Breast epithelium (tissue), 4 donors: ENCODE measurements at places on chromosomes 11 and 22. TPM values are rescaled to one million over a fixed set of nuclear protein-coding genes. Genes with fewer than 3 reads are reported as not detected.

The GPHA2 gene
- total RNA-seq, result not detected

The TESMIN gene
- 9.8 TPM for total RNA-seq

The KREMEN1 gene
- 9.5 TPM for total RNA-seq

The LAYN gene
- total RNA-seq, result 2.1 TPM

The JRKL gene
- total RNA-seq, result 6.7 TPM

- DNase-seq, result no peak
Measured at GRCh38 chr11:60970369-60970774, 1.1 kb upstream of the CD6 start.

GRCh38 chr22:19181786-19182471 lies 3.4 kb upstream of the SLC25A1 start:
- no peak for DNase-seq

DNA sequence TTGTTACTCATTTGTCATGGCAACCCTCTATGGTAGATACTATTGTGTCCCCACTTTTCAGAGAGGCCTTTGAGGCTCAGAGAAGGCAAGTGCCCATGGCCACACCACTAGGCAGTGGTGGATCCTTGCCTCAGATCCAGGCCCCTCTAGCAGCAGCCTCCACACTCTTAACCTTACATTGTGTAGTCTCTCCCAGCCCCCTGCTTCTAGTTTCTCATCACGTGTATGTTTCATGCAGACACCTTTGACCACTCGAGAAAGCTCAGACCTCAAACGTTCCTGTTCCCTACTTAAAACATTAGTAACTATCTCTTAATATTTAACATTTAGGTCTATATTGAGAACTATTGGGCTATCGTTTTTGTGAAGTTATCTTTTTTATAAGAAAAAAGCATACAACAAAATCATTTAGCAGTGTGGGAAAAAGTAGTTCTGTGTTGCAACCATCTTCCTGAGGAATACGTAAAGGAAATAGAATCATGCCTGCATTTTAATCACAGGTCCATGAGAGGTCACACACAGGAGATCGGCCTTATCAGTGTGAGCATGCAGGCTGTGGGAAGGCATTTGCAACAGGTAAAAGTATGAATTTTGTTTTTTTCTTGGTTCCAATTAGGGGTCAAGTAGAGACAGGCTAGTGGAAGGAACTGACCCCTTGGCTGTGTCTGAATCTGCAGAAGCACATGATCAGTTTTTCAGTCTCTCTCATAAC lies 35.1 kb downstream of the ZNF143 start:
- DNase-seq, result no peak

GRCh38 chr11:77287136-77287535 lies 14.3 kb downstream of the GDPD4 start:
- no peak for DNase-seq

DNA sequence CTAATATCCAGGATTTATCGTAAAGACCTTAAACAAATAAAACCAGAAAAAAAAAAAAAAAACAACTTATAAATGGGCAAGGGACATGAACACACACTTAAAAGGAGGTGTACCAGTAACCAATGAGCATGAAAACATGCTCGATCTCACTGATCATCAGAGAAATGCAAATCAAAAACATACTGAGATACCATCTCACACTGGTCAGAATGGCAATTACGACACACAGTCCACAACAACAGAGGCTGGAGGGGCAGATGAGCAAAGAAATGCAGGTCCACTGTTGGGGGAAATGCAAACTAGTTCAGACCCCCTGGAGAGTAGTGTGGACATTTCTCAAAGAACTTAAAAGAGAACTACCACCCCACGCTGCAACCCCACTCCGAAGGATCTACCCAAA lies 13.2 kb downstream of the RGL4 start:
- no peak for DNase-seq

DNA sequence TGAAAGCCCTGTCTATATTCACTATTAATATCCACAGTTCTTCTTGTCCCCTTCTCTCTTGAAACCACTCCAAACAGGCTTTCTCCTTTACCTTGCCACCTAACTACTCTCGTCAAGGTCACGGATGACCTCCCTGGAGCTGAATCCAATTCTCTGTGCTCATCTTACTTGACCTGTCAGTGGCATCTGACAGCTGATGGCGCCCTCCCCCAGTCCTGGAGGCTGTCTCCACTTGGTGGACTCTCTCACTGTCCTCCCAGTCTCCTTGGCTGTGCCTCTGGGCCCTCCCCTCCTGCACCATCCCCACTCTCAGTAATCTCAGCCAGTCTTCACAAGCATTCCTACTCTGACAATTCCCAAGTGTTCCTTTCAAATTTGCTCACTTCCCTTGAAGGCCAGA lies 8.7 kb downstream of the TNKS1BP1 start:
- no peak for DNase-seq

GRCh38 chr11:122486793-122487495 lies 168.6 kb upstream of the UBASH3B start:
- DNase-seq, result no peak

GRCh38 chr11:10048350-10048749 lies 245.7 kb downstream of the SBF2 start:
- no peak for DNase-seq

- no peak for DNase-seq
Measured at GRCh38 chr11:898540-899190, 11.9 kb downstream of the CHID1 start.

DNA sequence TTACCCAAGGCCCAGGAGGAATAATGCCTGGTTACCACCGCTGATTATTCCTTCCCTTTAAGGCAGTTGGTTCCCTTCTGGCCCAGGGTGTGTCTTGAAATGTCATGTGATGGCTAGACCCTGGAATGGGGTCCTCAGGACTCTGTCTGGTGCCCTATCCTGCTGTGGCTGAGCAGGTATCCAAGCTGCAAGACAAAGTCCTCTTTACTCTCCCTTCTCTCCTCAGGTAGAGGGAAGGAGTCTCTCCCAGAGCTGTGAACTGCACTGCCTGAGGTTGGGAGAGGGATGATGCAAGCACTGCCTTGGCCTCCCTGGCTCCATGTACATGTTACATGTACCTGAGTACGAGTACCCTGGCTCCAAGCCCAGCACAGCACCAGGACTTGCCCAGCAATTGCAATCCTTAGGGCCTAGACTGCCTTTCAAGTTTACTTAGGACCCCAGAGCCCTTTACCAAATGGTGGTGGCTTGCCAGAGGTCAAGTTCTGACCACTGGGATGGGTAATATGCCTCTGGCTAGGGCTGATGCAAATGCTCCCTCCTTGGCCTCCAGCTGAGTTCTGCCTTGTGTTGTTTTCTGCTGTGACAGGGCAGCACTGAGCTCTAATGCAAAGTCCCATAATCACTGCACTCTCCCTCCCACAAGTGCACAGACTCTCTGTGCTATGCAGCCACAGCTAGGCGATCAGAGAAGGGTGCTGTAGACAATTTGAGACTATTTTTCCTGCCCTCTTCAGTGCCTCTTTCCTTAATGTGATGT lies 20.7 kb upstream of the AQP11 start:
- no peak for DNase-seq

- DNase-seq, result no peak
Measured at GRCh38 chr11:8593935-8594909, at the start of gene STK33. STK33 (minus strand) TSS chr11:8594228; CDS start chr11:8474905, 119,323 bp downstream.

- no peak for DNase-seq
Measured at GRCh38 chr11:96168623-96169022, 174.4 kb downstream of the MAML2 start.

DNA sequence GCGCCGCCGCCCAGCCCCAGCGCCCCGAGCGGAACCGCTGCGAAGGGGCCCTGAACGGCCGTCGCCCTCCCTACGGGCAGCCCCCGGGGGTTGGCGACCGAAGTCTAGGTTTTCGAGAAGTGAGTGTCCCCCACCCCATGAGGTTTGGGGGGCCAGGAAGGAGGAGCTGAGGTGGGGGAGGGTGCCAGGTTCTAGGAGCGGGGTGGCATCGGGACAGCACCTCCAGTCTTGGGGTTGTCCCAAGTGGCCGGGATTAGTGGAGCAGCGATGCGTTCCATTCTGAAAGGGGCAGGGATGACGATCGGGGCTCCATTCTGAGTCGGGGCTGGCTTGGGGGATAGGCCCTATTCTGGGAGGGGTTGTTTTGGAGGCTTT lies 408 bp downstream of the PPP2R5B start:
- no peak for DNase-seq

DNA sequence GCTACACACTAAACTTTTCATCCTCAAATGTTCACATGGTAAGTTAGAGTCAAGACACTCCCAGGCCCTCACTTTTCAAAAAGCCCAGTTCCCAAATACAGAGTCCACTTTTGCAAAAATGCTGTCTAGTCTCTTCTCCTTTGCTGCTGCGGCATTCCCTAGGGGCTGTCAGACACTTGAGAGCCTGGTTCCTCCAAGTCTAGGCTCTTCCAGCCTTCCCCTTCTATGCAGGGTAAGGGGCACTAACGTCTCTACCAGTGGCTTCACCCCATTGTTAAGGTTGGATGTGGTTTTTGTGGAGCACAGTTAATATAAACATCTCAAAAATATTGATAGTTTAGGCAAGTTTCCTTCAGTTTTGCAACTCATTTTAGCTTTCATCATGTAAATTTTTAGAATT lies 181.5 kb downstream of the KIF18A start:
- no peak for DNase-seq
